ENCODE measurements at places on chromosomes 3 and 15.

DNA sequence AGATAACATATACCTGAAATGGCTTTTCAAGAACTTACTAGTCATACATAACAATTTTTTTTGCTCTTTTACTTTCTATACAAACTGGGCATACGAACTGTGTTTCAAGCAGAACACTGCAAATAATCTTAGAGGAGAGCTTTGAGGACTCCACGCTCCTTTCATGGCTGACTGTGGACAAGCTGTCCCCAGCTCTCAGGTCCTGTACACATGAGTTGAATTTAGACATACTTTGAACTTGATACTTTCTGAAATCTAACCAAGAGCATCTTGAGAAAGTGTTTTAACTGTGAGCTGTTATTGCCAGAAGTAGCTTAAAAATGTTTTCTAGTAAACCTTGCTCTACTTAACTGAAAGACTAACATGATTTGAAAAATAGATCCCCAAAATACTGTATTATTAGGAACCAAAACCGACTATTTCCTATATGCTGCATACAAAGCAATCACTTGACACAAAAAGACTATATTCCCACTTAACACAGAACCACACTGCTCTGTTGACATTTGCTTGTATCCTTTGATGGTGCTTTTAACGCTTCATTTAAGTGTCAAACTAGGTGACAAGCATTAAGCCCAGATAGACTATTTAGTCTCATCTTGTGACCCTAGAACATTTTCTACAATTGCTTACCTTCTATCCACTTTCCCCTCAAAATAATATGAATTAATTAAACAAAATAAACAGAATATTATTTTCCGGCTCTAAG, 755.8 kb downstream of the ROBO1 start:
- no peak for DNase-seq

- no peak for DNase-seq
These were observed 56.8 kb downstream of the CD86 start for GRCh38 chr3:122111974-122112373.

DNA sequence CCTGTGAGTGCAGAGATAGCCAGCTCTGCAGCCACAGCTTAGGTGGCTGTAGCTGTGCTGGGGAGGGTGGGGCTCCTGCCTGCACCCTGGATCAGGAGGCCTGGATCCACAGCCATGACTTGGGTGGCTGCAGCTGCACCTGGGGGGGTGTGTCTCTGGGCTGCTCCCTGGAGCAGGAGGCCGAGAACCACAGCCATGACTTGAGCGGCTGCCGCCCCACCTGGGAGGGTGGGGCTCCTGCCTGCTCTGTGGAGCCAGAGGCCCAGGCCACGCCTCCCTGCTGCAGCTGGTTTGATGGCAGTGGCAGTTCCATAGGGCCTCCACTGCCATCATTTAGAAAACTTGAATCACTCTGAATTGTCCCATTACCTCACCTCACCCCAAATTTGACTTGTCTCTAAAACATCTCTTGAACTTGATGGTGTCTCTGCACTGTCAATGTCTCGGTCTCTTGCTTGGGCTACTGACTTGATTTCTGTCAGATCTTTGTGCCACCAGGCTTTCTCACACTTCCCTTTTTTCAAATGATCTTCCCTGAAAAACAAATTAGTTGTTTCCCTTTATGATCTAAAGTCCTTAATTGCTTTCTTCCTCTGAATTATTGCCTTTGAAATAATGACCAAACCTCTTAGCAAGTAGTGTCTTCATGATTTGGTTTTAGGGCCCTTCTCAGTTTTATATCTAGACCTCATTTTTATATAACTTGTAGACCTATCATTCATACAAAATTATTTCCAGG, 313.2 kb upstream of the MME start:
- no peak for DNase-seq

GRCh38 chr3:101807888-101808287, 28.9 kb downstream of the NXPE3 start:
- DNase-seq: no peak

DNA sequence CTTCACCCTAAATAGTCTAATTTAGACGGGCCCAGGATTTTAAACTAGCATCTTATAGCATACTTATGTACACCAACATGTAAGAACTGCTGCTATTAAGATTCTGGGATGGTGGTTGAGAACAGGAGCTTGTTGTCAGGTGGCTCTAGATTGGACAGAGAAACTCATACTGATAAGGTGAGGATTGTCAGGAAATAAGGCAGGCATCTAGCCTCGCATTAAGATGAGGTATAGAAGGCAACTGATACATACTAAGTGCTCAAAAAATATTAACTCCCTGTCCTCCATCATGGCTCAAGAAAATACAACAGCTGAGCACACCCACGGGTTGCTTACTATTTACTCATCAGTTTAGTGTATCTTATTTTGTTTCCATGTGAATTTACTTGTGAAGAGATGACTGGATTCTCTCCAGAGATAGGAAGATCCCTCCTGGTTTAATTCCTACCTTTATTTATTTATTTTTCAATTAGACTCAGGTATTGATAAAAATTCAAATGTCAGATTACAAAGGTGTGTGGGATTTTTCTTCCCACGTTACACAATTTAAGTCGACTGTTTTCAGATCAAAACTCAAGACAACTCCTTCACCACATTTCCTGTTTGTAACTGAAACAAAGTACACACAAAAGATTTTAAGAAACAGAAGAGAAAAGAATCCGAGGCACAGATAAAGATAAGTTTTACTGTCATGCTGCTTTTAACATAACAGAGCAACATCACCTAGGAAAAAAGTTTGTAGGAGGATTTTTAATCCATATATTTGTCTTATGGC, at the start of gene TRAT1:
Gene TRAT1 (plus strand): TSS at position 664 of the 775 bp plus-strand sequence. CDS start 142 bp downstream, outside the sequence.
- no peak for DNase-seq

DNA sequence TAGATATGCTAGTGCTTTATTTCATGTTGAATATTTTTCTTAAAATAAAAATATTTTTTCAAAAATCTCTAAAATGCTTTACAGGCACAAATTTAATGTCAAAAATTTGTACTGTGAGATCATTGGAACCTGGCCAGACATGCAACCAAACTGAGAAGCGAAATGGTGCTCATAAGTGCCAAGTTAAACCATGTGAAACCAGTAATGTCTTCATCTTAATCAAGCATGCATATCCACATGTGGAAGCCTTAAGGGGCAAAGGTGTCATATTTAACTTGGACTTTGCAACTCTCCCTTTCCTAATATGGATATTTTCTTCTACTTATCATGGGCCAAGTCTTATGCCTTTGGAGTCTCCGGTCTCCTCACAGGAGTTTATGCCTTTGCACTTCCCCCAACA, 208.9 kb upstream of the COL8A1 start:
- no peak for DNase-seq

GRCh38 chr3:67083277-67083676, 85.2 kb downstream of the KBTBD8 start:
- no peak for DNase-seq

DNA sequence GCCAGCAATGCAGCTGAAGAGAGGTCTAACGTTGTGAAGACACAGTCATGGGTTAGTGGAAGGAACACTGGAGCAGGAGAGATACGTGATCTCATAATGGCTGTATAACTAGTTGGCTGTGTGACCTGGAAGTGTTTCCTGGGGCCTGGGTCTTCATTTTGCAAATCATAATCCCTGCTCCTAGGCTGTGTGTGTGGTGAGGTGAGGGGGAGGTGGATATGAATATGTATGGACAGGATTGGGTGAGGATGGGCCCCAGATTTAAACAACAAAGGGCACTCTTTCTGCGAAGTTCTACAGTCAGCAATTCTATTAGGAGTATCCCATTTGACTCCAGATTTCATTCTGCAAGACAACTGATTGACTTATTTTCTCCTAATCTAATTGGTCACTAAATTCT, 41.3 kb downstream of the ANKRD28 start:
- DNase-seq: no peak

- no peak for DNase-seq
These were observed 2.4 kb downstream of the UCN2 start for GRCh38 chr3:48561045-48561736.

- no peak for DNase-seq
These were observed 32.6 kb upstream of the NANOGP8 start for GRCh38 chr15:35117543-35118265.

- no peak for DNase-seq
These were observed 2.6 kb downstream of the LRRC3B start for GRCh38 chr3:26625187-26625586.

DNA sequence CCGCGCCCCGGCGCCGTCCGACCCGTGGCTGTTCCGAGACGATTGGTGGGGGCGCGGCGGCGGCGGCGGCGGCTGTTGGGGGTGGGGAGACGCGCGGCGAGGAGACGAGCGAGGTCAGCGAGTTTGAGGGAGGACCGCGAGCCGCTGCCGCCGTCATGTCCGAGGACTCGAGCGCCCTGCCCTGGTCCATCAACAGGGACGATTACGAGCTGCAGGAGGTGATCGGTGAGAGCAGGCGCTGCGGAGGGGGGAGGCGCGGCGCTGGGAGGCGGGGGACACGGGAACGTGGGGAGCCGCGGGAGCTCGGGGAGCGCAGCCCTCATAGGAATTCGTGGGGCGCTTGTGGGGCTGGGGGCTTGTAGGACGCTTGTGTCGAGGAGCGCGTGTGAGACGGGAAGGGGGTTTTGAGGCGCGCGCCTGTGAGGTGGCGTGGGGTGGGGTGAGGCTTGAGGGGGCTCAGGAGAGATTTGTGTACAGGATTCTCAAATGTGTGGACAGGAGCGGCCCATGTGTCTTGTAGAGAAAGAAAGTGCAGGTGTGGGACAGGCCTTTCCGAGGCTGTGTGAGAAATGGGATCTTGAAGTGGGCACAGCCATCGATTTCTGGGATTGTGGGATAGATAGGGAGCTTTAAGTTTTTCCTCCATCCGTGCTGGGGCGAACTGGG, 518 bp downstream of the OXSR1 start:
- DNase-seq: no peak

DNA sequence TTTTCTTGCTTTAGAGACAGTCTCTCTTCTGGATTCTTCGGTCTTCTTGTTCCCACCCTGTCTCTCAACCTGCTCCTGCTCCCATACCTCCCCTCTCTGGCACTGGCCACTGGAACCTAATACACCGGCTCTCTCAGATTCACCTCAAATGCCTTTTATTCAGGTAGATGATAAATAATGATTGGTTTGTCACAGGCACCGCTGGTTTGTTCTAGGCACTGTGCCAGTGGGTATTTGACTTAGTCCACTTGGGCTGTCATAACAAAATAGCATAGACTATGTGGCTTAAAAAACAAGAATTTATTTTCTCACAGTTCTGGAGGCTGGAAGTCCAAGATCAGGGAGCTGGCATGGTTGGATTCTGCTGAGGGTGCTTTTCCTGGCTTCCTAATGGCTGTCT, 278.2 kb upstream of the STT3B start:
- DNase-seq: no peak

GRCh38 chr3:112407214-112407887, 74.4 kb downstream of the CD200 start:
- no peak for DNase-seq

DNA sequence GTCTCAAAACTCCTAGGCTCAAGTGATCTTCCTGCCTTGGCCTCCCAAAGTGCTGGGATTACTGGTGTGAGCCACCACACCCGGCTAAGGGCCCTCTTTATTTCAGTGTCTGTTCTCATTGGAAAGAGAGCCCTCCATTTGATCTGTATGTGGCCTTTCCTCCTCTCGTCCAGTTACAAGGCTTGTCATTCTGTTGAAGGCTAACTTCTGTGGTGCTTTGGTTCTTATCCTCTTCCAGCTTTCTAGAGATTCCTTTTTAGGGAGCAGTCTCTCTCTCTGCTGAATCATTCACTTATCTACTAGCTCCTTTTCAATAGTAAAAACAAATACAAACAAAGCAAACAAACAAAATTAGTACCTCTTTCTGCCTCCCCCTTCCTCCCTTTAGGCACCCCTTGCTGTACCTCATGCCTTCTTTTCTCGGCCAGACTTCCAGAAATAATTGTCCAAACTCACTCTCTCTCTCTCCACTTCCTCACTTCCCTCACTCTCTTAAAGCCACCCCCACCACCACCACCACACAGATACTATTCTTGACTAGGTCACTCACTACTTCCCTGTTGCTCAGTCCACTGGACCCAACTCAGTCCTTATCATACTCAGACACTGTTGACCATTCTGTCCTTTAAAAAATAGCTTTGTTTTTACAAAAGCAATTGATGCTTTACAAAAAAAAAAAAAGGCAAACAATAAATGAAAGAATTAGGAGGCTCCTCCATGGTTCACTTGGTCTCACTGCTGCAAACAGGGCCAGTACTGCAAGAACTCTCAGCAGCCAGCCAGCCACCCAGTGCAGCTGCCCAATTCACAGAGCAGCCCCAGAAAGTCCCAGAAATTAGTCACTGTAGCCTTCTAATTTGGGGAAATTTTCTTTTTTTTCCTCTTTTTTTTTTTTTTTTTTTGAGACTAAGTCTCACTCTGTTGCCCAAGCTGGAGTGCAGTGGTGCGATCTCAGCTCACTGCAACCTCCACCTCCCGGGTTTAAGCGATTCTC, 31.7 kb upstream of the RAB11A start:
- DNase-seq: no peak

DNA sequence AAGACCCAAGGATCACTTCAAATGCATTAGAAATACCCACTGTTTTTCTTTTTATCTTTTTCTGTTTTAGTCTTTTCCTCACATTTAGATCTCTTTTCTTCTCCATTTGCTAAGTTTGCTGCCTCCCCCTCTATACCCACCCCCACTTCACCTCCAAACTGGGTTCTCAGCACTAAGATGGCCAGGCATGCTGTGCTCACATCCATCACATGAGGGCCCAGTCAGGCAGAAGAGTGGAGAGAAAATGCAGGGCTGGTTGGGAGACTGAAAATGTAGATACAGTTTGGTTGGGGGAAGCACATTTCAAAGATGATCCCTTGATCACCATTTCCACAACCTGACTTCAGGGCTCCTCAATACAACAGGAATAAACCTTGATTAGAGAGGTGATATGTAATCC, 8.7 kb downstream of the GAP43 start:
- no peak for DNase-seq

GRCh38 chr15:25787381-25787780, 75.7 kb downstream of the ATP10A start:
- DNase-seq: no peak

DNA sequence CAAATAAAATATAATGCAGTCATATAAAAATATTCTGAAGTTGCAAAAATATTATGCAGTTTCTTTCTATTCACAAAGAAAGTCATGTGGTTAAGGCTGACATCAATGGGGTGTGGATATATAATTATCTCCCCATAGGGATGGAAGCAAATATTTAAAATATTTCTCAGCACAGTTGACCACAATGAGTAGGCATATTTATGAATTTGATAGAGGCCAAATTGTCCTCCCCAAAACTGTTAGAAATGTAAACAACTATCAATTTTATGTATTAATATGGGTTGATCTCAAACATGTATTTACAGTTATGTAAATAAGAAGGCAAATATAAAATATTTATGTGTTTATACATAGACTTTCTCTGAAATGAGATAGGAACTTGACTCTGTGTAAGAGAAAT, 246.0 kb upstream of the CBLB start:
- no peak for DNase-seq

DNA sequence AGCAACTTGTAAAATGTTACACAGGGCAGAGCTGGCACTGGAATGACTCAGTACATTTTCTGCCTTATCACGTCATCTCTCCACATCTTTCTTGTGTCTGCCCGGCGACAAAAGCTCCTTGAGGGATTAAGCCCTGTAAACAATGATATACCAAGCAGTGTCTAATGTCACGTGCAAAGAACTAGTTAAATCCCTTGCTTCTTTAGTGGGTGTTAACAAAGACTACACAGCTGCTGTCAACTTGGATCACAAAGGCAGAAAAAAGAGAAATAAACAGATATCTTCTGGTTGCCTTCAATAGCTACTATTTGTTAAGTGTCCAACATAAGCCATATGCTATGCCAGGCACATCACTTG, 48.1 kb upstream of the FRMD4B start:
- no peak for DNase-seq

- DNase-seq: no peak
These were observed 116.7 kb upstream of the CGNL1 start for GRCh38 chr15:57259568-57260040.

- DNase-seq: no peak
These were observed 204.6 kb downstream of the ZIC1 start for GRCh38 chr3:147613725-147614124.

Measured in esophagus squamous epithelium (tissue), 5 donors.